ENCODE measurements at places on chromosomes 12 and 14.

DNA sequence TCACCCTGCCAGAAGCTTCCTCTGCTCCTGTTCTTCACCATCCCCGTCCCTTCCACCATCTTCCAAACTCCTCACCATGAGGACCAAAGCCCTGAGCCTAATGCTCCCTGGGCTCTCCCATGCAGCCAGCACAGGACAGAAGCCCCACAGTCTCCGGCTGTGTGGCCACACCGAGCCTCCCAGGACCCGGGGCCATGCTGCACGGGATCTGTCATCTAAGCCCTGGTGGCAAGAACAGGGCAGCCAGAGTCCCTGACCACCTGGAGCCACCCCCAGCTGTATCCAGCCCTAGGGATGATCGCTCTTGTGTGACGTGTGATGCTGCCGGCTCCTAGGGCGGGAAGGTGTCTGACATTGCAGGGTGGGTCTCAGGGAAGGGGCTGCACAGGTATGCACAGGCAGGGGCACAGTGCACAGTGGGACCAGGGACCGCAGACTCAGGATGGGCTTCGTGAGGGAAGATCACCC, 8.1 kb downstream of the TMEM179 start:
- DNase-seq = no peak

GRCh38 chr12:7157391-7157790, 27.2 kb downstream of the CLSTN3 start:
- no peak for DNase-seq

GRCh38 chr12:52606581-52607218, 5.4 kb upstream of the KRT72 start:
- DNase-seq = no peak

- DNase-seq = no peak
Observed at GRCh38 chr14:70123796-70124195, 65.0 kb downstream of the SLC8A3 start.

DNA sequence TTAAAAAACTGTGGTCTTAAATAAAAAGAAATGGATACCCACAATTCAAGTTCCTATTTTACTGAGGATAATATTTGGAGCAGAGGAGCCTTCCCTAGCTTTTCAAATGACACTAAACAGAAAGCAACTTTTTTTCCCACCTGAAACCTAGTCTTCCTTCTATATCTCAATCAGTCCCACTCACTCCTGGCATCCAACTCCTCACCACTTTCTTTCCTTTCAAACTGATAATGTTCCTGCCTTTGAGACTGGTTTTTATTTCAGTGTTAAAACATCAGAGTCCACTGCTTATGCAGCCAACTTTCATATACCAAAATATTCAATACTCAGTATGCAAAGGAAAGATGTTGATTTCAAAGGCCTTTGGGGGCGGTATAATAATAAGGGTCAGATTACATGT, 225.6 kb downstream of the GXYLT1 start:
- DNase-seq = no peak

- no peak for DNase-seq
Observed at GRCh38 chr12:114269153-114269552, 136.8 kb downstream of the TBX5 start.

DNA sequence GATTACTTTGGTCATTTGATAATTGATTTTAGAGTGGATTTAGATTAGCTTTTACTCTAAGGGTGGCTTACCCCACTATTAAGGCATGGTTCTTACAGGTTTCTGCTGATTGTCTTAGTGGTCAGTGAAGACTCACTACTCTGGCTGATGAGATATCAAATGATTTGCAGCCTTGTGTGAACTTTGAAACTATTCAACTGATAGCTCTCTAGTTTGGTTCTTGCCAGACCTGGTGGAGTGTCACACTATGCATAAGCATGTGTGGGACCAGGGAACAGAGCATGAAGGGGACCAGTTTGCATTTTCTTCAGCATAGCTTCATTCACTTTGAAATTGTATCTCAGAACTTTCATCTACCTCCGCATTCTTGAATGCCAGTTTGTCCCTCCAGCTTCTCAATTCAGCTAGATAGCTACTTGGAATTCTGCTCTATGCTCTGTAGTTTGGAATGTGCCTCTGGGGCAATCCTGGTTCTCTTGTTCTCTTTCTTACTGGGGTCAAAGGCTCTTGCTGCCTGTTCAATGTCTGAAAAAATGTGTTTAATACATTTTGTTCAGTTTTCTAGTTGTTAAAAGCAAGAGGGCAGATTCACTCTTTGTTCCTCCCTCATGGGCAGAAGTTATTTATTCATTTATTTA, 12.7 kb downstream of the SCYL2 start:
- DNase-seq = no peak

DNA sequence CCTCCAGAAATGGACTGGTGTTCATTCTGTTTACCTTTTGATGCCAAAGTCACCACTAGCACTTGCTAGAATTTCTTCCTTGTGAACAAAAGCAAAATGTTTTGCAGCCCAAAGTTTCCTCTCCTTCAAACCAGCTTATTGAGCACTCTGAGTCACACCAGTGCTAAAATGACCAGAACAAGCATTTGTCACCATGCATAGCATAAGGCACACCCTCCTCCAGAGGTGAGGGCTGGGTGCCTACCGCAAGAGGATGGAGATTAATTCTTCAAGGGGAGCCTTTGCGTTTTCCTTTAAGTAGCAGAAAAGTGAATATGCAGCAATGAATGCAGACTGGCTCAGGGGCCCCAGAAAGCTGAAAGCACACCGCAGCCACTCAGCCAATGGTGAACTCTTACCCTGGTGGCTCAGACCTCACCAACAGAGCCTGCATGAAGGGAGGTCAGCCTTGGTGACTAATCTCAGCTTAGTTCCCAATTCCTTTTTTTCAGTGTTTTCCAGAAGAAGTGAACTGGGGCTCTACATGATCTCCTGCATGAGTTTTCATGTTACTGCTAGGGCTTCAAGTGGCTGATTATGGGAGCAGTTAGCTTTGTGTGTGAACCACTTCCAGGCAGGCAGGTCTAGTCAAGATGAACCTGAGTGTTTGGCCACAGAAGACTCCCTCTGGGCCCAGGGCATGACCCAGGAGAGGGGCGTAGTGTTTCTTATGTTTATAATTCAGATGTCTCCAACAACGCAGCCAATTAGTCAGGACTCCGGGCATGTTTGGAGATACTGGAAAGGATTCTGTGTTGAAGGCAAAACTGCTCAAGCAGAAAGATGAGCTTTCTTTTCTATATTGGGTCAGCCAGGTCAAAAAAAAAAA, 96.3 kb downstream of the PAX9 start:
- no peak for DNase-seq

GRCh38 chr14:69665631-69666030, 54.2 kb downstream of the SUSD6 start:
- DNase-seq = no peak

DNA sequence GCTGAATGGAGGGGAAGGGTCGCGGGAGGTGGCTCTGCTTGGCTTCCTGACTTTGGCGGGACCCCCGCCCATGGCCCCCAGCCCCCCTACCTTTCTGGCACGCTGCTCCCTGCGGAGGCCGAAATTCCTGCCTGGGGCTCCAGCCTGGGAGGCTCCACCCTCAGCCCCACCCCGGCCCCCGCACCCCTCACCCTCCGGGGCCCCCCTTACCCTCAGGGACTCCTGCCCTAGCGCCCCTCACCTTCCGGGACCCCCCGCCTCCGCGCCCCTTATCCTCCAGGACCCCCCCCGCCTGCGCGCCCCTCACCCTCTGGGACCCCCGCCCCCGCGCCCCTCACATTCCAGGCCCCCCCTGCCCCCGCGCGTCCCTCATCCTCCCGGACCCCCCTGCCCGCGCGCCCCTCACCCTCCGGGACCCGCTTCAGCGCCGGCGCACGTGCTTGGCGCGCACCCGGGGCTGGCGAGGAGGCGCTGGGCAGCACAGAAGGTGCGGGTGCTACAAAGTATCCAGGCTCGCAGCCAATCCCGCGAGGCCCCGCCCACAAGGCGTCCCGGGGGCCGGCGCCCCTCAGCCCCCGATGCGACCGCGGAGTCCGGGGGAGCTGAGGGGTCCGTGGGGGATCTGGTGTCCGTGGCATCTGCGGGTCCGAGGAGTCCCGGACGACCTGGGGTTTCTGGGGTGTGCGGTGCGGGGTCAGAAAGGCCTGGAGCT, at the start of gene ANHX:
ANHX (minus strand) TSS at position 477 of the 712 bp plus-strand sequence. CDS start 1,521 bp downstream, outside the sequence.
- DNase-seq = no peak

- DNase-seq = no peak
Observed at GRCh38 chr14:59252772-59253500, 64.5 kb downstream of the DAAM1 start.

- no peak for DNase-seq
Observed at GRCh38 chr14:50961605-50962221, 17.4 kb upstream of the PYGL start.

DNA sequence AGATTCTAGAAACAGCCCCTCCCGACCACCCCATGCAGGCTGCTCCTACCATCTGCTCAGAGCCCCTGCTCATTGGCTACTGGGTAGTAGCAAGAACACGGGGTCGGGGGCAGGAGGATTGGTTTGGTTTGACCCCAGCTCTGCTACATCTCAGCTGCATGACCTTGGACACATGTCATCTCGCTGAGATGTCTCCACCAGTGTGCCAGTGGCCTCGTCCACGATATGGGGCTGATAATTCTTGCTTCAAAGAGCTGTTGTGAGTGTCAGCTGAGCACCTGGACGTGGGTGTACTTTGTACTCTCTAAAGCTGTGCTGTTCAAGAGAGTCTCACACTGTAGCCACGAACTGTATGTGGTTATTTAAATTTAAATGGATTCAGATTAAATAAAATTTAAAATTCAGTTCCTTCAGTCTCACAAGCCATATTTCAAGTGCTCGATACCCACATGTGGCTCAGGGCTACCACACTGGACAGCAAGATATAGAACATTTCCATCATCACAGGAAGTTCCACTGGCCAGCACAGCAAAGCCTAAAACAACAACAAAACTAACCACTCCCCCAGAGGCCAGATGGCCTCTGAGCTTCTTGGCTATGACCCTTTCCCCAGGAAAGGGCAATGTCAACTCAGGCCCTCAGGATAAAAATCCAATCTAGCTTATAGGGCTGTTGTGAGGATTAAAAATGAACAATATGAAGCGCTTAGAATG, 18.6 kb downstream of the LTBP2 start:
- no peak for DNase-seq

- DNase-seq = peak; percentile 60
Observed at GRCh38 chr12:124422142-124422569, 127.3 kb downstream of the RFLNA start.

- no peak for DNase-seq
Observed at GRCh38 chr12:132020292-132020691, 70.5 kb downstream of the EP400 start.

DNA sequence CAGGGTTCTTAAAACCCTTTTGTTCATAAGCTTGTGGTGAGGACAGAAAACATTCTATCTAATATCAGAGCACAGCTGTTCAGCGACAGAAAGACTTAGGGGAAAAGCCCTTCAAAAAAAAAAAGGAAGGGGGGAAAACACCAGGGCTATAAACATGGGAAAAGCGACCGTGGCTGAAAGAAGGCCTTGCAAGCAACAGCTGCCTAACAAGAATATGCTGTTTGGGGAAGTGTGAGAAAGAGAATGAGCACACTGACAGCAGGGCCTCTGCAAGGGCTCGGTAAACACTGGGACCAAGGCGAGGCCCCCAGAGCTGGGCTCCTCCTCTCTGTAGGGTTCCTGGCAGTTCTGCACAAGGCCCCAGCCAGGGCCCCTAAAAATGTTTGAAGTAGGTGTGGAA, 27.4 kb upstream of the CCND2 start:
- no peak for DNase-seq

DNA sequence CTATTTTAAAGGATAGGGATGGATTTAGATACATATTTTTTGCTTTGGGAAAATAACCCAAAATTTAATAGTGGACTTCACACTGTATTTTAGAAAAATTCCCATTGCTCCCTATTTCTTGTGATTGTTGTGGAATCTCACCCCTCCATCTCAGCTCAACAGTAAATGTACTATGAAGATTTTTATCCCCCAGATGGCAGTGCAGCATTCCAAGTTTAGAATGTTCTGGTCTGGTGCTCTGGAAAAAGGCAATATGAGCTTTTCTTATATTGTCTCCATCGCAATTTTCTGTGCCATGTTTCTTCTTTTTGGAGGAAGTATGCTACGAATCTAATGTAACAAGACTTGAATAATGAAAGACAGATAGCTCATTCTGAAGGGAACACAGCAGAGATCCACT, 471.7 kb upstream of the SYT1 start:
- DNase-seq = no peak

GRCh38 chr12:89314060-89314761, 38.1 kb downstream of the DUSP6 start:
- no peak for DNase-seq

DNA sequence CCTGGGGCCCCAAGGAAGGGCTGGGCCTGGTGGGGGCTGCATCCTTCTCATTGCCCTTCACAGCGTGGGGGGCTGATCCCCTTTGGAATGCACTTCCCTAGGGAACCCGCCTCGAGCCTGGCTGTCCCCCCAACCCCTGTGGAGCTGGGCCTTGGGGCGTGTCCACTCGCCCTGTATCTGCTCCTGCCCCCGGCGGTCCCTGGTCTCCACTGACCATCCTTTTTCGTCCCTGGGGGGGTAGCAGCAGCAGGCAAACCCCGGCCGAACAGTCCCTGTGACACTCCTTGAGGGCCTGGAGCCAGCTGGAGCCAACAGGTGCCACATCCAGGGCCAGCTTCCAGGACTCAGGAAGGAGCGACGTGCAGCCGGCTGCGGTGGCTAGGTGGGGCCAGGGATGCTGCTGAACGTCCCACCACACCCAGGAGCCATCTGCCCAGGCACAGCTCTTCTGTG, 9.4 kb upstream of the GPR132 start:
- DNase-seq = no peak

DNA sequence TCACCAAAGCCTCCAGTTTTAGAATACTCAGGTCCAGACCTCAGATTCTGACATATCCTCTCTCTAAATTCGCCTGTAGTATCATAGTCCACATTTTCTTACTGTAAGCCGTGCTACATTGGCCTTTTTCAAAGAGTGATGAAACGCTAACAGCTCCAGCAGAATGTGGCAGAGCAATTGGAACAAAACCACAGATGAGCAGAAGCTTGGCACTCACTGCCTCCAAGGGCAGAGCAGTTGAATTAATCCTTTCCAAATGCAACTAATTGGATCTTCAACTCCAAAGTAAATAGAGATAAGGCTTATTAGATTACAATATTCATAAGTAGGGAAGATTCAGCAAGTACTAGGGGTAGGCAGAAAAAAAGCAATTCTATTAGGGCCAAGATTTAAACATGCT, 128.3 kb downstream of the SLC35F4 start:
- DNase-seq = no peak

GRCh38 chr14:50955373-50956043, 11.2 kb upstream of the PYGL start:
- DNase-seq = peak; percentile 35

- no peak for DNase-seq
Observed at GRCh38 chr12:49033611-49034285, 15.2 kb upstream of the PRKAG1 start.

All from mucosa of gallbladder (tissue), 1 donor.